ENCODE measurements at places on chromosomes 5 and 9.

DNA sequence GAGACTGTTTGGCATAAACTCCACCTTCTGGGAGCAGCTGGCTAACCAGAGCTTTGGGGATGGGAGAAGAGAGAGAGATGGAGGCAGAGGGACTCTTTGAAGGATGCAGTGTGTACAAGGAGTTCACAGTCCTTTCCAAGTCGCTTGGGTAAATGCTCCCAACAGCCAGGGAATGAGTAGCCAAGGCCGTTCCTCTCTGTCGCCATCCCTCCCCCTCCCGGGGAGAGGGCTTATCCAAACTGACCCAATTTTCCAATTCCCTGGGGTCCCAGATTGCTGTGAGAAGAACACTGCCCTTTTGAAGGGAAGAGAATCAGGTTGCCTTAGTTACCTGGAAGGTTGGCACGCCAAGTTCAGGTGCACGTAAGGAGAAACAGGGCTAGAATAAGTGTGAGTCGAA is 7.9 kb downstream of the WWC1 start:
- DNase-seq, result no peak

- DNase-seq, result no peak
These were observed 16.2 kb downstream of the SMIM23 start for GRCh38 chr5:171801839-171802238.

GRCh38 chr9:87115785-87116184 is 168.5 kb upstream of the GAS1 start:
- DNase-seq, result no peak

GRCh38 chr5:2894736-2895135 is 143.3 kb upstream of the IRX2 start:
- DNase-seq, result no peak

DNA sequence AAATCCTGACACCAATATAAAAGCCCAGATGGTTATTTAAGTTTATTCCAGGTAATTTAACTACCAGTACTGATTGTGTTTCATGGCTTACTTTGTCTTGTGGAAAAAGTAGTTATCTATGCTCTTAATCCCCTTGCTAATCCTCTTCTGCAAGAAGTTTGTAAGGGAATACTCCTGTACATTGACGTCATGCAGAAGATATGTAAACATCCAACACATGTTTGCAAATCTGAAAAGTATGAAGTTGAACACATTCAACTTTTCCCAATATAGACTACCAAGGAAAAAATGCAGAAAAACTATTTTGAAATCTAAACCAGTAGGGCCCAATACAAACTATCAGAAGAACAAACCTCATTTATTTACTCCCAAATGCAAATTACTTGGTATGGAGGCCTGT is 56.3 kb upstream of the ELL2 start:
- DNase-seq, result no peak

DNA sequence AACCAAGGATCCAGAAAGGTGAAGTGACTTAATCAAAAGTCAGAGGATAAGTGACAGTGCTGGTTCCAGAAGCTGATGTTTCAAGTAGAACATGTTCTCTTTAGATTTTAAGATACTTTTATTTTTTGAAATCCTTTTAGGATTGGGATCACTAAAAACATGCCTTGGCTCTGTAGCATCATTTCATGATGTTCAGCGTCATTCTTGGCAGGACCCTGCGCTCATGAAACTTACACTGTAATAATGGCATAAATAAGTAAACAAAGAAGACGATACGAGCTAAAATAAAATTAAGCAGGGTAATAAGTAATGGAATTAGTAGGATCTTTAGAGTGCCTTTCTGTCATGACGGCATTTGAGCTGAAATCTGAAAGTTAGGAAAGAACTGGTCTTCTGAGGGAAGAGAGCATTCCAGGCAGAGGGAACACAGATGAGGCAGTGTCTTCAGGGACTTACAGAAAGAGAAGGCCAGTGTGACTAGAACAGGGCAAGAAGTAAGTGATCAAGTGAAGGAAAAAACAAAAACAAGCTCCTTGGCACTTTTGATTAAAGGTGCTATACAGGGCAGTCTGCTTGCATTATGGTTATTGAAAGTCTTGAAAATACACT is 19.9 kb downstream of the CTNNA1 start:
- DNase-seq, result no peak

DNA sequence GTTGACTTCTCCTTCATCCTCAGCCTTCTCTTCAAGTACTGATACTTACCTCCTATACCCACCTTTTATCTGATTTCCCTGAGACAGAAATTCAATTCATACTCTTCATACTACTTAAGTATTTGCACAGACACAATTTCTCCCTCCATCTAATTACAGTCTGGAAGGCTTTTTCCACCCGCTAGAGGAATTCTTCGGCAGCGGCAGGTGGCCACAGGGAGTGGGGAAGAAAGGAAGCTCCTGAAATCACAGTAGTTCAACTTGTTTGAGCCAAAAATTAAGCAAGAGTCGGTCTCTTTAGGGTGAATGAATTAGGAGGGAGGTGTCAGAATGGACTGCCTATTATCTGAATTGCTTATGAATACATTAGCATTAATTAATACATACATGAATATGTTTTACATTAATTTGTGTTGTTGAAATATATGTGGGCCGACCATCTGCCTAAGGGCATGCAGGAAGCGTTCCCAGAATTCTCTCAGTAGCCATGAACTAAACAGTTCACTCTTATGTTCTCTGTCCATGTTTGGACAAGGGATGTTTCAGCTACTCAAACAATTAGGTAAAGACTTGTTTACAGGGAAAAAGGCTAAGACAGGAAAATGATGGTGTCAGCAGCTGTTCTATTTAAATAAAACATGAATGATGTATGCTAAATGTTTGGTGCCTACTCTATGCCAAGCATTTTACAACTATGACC is 101.4 kb upstream of the SMARCA2 start:
- DNase-seq, result no peak

- DNase-seq, result no peak
These were observed 22.7 kb downstream of the CHD1 start for GRCh38 chr5:98905857-98906688.

DNA sequence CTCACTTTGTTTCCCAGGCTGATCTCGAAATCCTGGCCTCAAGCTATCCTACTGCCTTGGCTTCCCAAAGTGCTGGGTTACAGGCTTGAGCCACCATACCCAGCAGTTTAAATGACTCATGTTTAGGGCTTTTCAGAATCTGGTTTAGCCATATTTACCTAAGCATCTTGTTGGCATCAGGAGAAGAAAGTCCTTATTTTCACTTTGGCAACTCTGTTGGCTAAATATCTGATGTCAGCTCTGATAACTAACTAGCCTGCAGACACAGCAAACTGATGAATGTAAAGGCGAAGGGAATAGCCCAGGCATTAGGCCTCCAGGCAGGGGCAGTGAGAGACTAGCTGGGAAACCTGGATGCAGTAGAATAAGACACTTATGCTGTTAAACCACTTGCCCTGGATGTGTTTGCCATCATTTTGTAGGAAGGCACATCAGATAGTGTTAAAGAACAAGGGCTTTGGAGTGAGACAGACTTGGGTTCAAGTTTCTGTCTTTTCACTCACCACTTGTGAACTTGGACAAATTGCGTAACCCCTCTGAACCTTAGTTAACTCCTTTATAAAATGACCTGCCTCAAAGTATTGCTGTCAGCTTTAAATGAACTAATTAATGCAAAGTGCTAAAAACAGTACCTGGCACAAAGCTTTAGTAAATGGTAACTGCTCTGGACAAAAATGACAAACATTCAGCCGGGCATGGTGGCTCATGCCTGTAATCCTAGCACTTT is 34.7 kb upstream of the GARNL3 start:
- DNase-seq, result no peak

GRCh38 chr5:153390569-153390968 is 99.9 kb upstream of the GRIA1 start:
- DNase-seq, result no peak

DNA sequence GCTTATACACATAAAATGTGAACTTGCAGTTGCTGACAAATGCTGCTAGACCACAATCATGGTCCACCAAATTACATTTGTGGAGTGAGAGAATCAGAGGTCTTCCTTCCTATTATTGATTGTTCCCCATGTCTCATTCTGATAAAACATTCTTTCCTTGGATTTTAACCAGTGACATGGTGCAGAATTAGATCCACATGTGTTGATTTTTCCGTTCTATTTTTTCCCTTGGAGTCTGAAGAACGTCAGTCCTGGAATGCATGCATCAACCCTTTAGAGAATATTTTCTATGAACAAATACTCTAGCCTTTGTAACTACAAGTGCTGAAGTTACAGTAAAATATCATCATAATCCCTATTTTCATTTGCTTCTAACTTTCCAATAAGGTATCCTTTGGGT is 170.7 kb upstream of the SPRY4 start:
- no peak for DNase-seq

- no peak for DNase-seq
These were observed 35.4 kb downstream of the ARL15 start for GRCh38 chr5:54274944-54275343.

DNA sequence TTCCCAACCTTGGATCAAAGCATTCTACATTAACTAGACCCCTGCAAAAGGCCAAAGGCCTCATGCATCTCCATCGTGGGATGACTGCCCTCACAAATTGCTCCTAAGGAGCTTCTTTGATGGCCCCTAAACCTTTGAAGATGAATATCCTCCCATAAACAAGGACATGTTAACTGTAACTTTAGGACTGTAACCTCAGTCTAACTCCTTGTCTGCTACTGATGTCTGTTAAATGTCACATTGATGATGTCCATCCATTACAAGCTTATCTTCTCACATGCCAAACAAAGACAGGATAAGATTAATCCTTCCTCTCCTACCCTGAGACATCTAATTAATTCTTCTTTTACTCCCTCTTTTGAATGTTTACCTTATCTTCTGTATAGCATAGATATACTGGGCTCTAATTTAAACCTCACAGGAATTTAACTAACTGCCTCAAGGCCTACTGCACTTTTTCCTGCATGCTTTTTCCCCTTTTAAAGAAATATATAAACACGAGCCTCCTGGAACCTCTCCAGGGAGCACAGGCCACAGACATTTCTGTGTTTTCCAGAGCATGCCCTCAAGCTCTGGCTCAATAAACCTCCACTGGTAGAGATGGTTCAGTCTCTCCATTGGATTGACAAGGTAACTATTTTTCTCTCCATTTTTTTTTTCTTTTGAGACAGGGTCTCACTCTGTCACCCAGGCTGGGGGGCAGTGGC is 90.6 kb upstream of the SLC25A48 start:
- no peak for DNase-seq

DNA sequence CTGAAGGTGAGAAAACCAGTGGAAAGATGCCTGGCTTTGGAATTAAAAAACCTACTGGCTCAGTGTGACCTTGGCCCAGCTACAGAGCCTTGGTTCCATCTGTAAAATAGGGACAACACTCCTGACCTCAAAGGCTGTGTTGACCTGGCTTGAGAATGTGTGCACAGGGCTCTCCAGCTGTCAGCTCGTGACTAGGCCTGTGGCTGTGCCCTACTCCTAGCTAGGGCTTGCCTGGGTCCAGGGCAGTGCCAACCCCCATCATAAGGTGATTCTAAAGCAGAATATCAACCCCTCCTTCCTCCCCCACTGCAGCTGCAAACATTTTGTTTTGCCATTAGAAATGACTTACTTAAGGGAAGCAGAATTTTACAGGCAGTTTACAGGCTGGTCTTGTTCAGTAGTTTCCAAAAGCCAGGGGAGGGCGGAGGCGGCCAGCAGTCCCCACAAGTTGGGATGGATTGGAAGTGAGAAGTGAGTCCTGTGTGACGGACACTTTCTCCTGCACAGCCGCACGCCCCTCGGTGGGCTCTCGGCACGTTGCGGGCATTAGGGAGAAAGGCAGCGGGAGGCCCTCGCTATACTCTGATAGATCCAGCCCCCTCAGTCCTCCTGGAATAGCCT is 7.3 kb downstream of the PITX1 start:
- no peak for DNase-seq

DNA sequence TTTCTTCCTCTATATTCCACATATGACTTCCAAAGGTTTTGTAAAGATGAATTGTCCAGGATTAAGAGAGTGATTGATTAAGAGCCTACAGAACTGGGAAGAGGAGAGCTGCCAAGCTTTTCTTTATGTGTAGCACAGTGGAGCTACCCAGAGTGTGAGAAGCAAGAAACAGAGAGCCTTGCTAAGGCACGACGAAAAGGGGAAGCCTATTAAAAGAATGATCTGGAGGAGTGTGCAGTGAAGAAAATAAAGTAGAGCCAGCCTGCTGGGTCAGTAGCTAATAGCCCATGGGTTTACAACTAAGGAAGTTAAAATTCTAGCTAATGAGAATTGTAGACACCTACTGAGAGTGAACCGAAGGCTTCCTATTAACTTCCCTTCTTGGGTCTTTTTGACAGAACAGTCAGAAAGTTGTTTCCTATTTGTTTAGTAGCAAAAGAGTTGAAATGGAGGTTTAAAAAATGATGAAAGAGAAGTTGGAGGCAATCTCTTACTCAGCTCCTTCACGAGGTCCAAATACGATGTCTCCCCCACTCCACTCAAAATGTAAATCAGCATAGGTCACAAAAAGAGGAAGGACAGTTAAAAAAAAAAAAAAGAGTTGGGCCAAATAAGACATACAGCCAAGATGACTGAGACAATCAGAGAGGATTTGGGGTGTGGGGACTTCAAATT is 957 bp upstream of the PRR16 start:
- no peak for DNase-seq

DNA sequence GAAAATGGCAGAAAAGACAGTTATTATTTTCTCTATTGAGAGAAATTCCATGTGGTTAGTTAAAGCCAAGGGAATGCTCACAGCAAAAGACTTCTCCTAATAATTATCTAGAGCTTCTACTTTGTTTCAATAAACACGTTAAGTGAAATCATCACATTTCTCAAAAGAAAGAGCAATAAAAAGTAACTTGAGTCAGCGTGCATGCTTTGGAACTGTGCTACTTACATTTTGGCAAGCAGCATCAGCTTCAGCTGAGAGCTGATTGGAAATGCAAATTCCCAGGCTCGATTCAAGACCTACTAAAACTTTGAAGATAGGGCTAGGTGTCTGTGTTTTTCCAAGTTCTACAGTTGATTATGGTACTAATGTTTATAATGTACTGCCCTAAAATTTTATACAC is 132.1 kb downstream of the CDH18 start:
- DNase-seq, result peak; percentile 60

- no peak for DNase-seq
These were observed 28.7 kb downstream of the RAD1 start for GRCh38 chr5:34886392-34887119.

DNA sequence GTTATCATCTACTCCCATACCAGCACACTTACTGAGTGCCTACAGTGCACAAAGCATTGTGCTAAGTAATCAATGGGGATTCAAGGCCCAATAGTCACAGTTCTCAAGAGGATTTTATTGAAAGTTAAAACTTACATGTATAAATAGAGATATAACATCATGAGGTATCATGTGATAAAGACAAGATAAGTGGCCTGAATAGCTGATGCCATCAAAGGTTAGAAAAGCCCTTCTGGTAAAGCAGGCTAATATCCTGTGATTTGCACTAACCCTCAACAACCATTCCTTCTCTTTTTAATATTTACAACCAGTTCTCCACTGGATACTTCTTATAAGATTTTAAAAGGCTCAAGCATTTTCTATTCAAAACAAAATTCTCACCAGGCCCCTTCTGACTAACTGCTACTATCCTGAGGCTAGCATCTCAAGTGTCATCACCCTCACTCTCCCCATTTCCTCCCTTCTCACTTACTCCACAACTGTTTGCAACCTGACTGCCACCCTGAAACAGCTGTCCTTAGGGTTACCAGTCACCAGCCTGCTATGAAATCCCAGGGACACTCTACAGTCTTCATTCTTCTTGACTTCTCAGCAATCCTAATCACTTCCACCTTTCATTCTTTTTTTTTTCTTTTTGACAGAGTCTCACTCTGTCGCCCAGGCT is 377.9 kb downstream of the ENC1 start:
- no peak for DNase-seq
